ENCODE measurements at places on chromosomes 5 and 9. TPM values are rescaled to one million over a fixed set of nuclear protein-coding genes. Genes with fewer than 3 reads are reported as not detected.

DNA sequence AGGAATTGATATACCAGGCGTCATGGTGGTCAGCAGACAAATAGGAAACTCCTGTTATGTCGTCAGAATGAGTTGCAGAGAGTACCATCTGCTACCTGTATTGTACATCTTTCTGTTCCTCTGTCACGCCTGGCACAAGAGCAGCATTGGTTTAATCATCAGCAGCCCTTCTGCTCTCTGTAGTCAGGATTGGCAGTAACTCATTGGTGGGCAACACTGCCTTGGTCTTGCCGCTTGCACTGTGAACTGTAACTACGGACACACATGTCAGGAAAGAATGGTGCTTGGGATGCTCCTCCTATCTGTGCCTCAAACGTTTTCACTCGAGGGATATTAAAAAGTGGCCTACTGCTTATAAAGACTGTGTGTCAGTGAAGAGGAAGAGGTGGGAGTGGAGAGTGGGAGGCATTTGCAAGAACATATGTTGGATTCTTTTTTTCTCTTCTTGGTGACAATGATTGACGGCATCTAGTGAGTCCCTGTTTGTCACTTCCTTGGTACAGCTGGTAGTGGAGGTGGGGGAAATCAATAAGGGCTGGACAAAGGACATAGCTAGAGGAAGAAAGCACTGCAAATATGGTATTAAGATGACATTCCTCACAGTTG is 76.6 kb downstream of the F2RL2 start:
- DNase-seq: no peak

- DNase-seq: peak; percentile 70
Measured at GRCh38 chr5:52859628-52860027, 71.9 kb downstream of the ITGA1 start.

DNA sequence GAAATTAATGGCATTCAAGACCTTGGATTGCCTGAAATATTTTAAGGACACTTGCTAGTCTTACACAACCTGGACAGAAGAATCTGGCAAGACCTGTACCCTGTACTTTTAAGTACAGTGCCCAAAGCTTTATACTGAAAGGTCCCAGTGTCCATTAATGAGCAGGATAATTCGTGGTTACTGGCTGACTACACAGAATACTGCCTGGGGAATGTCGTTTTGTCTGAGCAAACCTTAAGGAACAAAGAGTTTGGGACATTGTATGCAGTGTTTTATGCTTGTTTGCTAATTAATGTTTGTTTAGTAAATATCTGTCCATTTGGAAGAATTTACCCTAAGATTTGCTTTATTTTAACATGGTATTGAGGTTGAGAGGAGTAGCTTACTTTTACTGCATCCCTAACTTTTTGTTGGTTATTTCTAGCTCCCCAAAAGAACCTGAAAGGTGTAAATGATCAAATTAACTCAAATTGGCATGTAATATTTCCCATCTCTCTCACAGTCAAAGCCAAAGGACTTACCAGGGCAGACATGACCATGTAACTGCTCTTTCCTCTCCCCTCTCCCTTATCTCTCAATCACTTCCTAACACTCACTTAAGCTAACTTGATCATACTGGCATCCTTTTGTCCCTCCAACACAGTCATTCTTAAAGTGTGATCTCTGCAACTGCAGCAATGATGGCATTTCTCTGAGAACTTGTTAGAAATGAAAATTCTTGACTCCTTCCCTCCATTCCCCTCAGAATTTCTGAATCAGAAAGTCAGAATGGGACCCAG is 15.7 kb downstream of the RANBP3L start:
- DNase-seq: no peak

DNA sequence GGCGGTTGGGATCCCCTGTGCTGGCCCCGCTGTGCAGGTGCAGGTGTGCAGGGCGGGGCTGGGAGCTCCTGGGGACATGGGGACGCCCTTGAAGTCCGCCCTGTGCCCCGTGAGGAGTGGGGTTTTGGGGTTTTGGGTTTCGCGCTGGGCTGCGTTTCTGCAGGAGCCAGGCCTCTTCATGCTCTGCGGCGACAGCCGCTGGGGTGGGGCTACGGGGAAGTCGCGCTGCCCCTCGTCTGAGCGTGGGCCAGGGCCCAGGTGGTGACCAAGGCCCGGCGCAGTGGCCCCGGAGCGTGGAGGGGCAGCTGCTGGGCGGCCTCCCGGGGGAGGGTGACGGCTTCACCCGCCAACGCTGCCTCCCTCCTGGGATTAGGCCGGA is 47.8 kb upstream of the IRX4 start:
- peak; percentile 22 for DNase-seq

PCDHA9 gene
- polyA plus RNA-seq: not detected

- no peak for DNase-seq
Measured at GRCh38 chr5:152293189-152293588, 111.9 kb downstream of the NMUR2 start.

DNA sequence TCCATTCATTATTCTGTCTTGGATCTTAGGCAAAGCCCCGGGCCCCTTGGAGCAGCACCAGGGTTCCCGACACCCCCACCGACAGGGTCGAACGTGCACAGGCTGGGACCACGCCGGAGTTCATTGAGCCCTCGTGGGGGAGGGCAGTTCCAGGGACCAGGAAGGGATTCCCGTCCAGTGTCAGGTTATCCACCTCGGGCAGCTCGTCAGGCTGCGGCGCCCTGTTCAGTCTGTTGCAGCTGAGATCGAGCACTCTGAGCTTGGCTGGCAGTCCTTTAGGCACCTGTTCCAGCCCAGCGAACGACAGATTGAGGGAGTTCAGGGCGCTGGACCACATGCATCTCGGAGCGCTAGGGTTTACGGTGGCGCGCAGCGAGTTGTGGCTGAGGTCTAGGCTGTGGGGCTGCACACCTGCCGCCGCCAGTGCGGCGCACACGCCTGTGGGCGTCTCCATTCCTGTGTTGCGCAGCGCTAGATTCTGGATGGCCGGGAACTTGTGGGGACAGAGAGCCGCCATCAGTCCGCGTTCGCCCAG is 1.1 kb downstream of the CD14 start:
- DNase-seq: no peak

DNA sequence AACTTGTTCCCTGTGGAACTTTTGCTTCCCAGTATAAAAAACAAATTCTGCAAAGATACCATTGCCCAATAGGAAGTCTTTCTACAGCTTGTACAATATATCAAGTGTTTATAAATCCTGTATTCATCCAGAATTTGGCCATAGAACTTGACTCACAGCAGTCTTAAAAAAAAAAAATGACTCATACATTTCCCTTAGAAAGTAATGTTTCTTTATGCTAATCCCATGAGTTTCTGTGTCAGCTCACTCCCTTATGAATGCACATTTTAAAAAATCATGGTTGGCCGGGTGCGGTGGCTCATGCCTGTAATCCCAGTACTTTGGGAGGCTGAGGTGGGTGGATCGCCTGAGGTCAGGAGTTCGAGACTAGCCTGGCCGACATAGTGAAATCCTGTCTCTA is 89.3 kb upstream of the DMRT1 start:
- DNase-seq: no peak

DNA sequence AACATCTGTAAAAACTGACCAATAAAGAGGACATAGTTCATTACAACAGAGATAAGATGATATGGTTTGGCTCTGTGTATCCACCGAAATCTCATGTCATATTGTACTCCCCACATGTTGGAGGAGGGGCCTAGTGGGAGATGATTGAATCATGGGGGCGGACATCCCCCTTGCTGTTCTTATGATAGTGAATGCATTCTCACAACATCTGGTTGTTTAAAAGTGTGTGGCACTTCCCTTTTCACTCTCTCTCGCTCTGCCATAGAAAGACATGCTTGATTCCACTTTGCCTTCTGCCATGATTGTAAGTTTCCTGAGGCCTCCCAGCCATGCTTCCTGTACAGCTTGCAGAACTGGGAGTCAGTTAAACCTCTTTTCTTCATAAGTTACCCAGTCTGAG is 292.8 kb downstream of the SLF1 start:
- DNase-seq: no peak

- no peak for DNase-seq
Measured at GRCh38 chr9:37229882-37230482, 109.6 kb downstream of the ZCCHC7 start.

DNA sequence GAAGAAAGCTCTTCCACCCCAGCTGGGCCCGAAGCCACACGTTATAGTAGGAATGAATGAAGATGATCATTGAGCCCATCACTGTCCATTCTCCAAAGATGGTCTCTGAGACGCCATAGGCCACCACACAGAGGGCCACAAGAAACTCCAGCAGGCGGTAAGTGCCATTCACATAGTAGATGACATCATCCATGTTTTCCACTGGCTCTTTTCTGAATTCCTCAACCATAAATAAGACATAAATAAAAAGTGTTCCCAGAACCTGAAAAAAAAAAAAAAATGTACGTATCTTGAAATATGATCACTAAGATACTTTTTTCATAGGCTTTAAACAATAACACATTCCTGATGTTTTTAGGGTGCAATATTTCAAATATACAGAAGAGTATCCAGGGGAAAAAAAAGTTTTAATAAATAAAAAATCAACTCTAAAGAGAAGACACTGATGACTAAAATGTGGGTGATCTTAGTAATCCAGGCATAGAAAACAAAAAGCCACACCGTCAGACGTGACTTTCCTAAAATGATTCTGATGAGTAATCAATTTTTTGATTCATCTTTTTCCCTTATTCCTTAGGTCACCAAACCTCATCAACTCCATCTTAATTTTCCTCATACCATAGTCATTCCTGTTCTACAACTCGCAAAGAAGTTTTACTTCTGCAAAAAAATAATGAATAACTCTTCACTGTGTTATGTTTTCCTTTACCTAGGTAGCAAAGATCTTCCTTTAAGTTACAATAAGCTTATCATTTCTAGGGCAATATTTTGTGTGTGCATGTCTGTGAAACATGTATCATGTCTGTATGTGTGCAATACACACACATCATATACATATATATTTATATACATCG is 47.8 kb downstream of the RNF145 start:
- no peak for DNase-seq

GNA14 gene
- polyA plus RNA-seq: 2.8 TPM

- no peak for DNase-seq
Measured at GRCh38 chr5:38830521-38831051, 15.2 kb upstream of the OSMR start.

- DNase-seq: no peak
Measured at GRCh38 chr5:147286296-147286695, 51.5 kb downstream of the STK32A start.

DNA sequence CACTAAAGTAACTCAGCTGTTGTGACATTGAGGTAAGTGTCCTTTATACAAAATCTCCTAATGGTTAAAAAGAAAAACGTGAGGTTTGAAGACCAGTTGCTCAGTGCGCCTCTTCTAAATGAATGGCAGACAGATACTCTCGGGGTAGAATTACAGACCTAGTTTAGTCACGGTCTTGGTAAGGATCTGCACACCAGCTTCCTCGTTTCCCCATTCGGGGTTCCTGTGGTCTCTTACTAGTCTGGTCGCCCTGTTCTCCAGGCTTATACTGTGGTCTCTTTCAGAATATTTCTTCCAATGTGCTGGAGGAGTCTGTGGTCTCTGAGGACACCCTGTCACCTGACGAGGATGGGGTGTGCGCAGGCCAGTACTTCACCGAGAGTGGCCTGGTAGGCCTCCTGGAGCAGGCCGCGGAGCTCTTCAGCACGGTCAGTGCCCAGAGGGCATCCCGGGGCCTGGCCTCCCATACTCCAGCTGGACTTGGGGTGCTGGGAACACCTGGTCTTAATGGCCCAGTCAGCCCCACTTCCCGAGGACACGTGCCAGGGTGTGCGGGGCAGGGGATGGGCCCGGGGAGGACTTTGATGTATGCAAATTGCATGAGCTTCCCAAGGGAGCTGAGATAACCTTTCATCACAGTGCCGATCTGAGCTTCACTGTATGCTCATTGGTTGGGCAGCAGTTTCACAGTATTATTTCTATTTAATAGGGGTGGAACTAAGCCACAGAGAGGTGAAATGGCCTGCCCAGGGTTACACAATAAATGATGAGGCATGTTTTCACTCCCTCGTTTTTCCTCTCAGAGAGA is 224.5 kb downstream of the DOCK8 start:
- no peak for DNase-seq

DNA sequence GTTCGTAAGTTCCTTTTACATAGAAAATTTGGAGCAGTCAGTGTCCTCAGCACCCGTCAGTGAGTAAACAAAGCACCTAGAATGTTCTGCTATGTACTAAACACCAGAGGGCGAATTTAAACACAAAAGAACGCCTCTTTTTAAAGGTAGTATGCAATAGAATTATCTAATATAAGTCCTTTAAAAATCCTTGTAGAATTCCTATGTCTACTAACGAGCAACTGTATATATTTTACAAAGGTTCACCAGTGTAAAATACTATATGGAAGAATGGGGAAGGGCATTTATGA is 499 bp upstream of the TMEM232 start:
- DNase-seq: no peak

SNCAIP gene
- 14.1 TPM for polyA plus RNA-seq

GRCh38 chr5:56264417-56265025 is 31.4 kb upstream of the ANKRD55 start:
- no peak for DNase-seq

C6 gene
- 0.30 TPM for polyA plus RNA-seq

DNA sequence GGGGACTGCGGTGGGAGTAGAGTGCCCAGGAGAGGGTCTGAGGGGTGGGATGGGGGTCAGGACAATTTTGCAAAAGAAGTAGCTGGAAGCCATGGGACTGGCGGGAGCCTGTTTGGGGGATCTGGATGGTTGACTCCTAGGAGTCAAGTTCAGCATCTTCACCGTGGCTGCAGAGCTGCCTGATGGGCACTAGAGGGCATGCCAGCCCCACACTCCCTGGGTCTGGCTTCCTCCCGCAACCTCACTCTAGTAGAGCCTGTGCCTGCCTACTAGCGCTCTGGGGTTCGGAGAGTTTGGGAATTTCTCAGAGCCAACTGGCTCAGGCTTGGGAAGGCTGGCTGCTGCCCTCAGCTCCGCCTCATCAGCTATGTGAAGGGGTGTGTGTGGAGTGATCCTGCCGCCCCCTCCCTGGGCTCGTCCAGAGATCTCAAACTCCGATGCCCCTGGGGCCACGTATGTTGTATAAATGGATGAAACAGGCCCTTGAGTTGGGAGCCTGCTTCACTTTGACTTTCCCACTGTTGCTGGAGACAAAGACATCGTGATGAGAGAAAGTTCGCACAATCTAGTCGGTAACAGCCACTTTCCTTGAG is 10.8 kb downstream of the TSPAN17 start:
- peak; percentile 71 for DNase-seq

GRCh38 chr5:31823472-31823871 is 184.5 kb downstream of the PDZD2 start:
- DNase-seq: no peak

CFAP77 gene
- polyA plus RNA-seq: 0.09 TPM

LSM11 gene
- 7.1 TPM for polyA plus RNA-seq

CRHBP gene
- 1.8 TPM for polyA plus RNA-seq

Measured in muscle of back (tissue), 13 donors.